ENCODE measurements at places on chromosomes 12 and 14.

GRCh38 chr12:6384499-6385436 is 806 bp downstream of the LTBR start:
- DNase-seq, result no peak

- DNase-seq, result no peak
Observed at GRCh38 chr12:98045395-98045794, 470.0 kb upstream of the TMPO start.

DNA sequence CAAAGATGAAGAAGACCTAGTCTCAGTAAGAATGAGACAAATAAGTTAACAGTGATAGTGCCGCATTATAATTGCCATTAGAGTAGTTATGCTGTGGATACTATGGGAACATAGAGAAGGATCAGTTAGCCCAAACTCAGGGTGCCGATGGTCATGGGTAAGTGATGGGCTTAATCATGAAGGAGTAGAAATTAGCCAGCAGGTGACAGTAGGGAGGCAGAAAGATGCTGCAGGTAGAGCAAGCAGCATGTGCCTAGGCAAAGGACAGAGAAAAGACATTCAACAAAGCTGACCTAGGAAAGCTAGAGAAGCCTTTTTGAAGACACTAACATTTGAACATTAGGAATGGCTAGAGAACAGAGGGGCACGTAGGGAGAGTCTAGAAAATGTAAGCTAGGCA is 30.6 kb upstream of the PTPRQ start:
- DNase-seq, result no peak

GRCh38 chr12:72865921-72866320 is 593.8 kb downstream of the TRHDE start:
- no peak for DNase-seq

DNA sequence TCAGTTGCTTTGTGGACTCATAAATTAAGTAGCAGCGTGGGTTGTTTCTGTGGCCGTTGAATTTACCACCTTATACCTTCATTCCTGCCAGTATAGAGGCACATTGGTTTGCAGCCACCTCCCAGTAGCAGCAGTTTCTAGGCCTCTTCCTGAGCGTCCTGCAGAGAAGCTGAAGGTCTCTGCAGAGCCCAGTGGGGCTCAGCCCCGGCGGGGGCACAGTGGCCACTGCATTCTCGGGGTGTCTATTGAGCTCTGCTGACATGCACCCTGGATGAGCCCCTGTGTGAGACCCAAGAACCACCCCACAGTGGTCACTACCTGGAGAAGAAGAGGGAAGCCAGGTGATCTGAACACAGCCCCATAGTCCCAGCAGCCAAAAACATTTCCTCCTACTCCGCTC is 57.7 kb upstream of the DYNC1H1 start:
- no peak for DNase-seq

DNA sequence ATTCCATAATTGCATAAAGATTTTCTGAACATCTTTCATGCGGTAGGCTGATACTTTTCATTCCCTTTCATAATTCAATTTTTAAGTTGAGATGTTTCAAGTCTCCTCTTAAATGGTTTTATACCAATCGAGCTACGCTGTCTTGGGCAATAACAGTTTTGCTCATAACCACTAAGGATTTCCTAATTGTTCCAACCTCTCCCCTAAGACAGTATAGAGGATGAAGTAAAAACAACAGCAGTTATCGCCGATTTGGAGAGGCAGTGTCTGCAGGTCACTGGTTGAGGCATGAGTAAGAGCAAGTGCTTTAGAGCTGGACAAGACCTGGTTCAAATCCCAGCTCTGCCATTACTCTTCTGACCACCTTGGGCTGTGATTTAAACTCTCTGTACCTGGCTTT is 6.9 kb upstream of the MED13L start:
- DNase-seq, result no peak

GRCh38 chr14:34596891-34597290 is 33.1 kb downstream of the SNX6 start:
- no peak for DNase-seq

- no peak for DNase-seq
Observed at GRCh38 chr12:45974171-45974719, 16.1 kb downstream of the SCAF11 start.

DNA sequence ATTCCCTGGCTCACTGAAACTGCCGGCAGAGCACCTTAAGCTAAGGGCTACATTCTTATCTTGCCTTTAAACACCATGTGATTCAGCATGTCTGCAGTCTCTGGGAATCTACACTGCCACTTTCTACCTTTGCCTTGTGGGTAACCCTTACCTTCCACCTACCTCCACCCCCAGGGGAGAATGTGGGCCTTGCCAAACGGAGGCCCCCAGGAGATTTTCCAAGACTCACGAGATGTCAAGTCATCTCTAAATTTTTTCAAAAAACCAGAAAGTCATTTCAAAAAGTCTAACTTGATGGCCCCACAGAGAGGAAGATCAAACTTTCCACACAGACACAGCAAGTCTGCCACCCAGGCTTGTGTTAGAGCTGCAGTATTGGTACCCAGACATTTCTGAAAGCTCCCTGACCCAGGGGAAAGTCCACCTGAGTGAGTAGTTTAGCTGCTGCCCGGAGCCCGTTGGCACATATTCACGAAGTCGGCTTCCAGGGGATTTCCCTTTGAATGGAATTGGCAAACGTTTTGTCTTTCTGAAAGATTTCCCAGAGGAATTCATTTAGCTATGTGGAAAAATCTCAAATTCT is 4.7 kb upstream of the PSMA6 start:
- DNase-seq, result no peak

DNA sequence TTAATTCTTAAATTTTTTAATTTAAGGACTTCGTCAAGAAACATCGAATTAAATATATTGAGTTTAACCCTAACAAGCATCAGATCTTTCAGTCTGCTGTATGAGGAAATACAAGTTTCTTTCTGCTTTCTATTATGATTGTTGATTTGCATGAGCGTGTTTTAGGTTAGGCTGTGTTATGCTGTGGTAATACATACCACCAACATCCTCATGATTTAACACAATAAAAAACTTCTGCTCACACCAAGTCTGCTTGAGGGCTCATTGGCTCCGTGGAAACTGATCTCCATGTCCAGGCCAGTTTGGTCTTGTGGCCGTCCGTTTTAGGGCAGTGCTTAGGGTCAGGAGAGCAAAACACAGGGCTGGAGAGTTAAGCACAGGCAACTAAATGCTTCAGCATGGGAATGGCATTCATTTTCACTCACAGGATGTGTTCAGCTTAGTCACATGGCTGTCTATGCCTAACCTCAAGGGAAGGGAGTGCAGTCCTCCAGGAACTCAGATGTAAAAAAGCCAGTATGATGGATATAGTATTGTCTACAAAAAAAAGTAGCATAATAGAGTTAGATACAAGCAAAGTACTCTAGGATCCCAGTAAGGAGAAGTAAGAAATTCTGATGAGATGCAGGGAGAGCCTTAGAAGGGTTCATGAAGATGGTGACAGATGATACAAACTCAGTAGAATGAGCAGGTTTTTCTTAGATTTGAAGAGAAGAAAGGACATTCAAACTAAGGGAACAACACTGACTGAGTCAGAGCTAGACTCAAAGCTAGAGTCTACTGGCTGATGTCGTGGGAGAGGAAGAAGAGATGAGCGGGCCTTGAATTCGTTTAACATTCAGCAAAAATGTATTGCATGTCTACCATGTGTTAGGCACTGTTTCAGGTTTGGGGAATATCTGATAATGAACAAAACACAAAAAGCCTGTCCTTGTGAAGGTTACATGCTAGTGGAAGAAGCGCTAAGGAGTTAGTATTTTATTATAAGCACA is 16.3 kb downstream of the MARK3 start:
- no peak for DNase-seq

GRCh38 chr14:48568252-48568651 is 892.8 kb upstream of the MDGA2 start:
- no peak for DNase-seq

- no peak for DNase-seq
Observed at GRCh38 chr14:93156693-93157369, 27.9 kb downstream of the MOAP1 start.

DNA sequence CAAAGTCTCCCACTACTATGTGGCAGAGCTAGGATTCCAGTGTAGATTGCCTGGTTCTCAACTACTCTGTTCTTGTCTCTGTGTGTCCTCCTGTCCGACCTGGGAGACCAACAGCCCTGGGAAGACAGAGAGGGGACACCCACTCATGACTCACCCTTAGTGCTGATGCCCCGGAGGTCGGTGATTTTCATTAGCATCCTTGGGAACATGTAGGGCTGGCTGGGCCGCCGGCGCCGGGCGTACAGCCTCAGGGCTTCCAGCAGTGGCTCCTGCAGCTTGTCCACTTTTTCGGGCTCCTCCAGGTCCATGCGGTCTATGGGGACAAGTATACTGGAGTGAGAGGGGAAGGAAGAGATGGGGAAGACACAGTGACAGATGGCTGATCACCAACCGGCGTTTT is 5.9 kb upstream of the ITGB7 start:
- no peak for DNase-seq

GRCh38 chr14:88834883-88835431 is 10.5 kb downstream of the TTC8 start:
- DNase-seq, result no peak

- no peak for DNase-seq
Observed at GRCh38 chr14:103068351-103069073, 11.2 kb upstream of the CDC42BPB start.

Data from activated T-helper 1 cell treated with Interleukin-2 at 50 U/mL for 16 hours (primary cell).